Activated CD8-positive, alpha-beta memory T cell treated with anti-CD3 and anti-CD28 coated beads for 48 hours (primary cell): ENCODE measurements at places on chromosomes 7 and 10.

DNA sequence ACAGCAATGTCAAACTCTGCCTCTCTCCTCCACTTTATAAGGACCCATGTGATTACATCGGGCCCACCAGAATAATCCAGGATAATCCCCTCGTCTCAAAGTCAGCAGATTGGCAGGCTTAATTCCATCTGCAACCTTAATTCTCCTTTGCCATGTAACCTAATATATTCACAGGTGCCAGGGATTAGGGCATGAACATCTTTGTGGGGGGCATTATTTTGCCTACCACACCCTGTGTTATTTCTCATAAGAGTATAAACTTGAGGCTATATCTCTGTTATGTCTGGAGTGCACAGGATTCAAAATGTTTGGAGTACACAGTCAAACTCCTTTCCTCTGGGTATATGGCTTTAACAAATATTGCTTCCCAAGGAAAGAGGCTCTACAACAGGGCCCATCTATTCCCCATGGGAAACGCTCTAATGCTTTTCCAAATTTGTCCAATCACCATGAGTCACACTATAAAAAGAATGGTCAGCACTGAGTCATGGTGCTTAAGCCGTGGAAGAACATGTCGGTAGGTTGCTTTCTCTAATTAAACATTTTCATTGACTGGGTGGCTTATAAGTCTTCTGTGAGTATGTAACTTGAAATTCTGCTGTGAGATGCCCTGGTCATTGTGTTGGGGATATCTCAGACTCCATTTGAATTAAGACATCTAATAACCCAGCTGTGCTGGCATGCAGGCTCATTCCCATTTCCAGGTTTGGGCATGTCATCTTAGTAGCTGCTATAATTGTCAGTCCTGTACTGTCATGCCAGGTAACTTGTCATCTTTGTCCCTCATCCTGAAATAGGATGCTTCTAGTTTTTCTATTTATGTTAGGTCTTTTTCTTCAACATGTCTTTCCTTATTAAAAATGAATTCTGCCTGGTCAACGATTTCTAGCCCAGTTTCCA, 11.5 kb upstream of the AKR1B10 start:
- DNase-seq = no peak

DNA sequence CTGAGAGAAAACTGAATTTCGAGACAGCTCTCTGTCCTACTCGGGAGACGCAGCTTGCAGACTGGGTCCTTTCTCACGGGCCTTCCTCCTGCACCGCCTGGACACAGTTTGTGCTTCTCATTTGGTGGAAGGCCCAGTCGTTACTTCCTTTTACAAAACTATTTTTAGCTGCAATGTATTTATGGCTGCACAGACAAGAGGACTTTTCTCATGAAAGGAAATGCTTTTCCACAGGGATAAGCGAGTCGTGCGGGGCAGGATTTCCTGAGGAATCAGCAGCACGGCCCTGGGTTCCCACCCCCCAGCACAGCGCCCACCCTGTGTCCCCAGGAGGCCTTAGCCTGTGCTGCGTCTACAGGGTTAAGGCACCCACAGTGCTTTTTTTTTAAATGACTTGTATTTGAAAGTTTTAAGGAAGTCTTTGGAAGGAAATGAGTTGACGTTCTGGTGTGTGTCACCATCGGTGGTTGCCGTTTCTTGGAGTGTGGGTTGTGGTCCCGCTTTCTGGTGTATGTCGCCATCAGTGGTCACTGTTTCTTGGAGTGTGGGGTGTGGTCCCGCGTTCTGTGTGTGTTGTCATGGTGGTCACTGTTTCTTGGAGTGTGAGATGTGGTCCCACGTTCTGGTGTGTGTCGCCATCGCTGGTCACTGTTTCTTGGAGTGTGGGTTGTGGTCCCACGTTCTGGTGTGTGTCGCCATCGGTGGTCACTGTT, 50.9 kb downstream of the INPP5A start:
- DNase-seq = no peak

DNA sequence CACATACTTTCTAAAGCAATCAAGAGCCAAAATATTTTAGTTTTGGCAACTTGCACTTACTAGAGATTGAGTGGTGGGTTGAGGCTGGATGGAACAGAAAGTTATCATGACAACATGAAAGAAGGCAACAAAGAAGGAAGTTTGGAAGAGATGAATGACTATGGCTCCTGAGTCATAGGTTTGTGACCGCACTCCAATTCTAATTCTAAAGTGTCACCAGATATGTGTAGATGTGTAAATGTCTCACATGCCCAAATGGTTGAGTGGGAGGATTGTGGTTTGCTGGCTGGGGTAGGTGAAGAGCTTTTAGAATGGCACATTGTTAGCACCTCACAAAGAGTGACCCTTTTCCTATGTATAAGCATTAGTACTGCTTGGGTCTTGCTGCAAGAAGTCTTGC, 20.2 kb downstream of the TAS2R16 start:
- no peak for DNase-seq

DNA sequence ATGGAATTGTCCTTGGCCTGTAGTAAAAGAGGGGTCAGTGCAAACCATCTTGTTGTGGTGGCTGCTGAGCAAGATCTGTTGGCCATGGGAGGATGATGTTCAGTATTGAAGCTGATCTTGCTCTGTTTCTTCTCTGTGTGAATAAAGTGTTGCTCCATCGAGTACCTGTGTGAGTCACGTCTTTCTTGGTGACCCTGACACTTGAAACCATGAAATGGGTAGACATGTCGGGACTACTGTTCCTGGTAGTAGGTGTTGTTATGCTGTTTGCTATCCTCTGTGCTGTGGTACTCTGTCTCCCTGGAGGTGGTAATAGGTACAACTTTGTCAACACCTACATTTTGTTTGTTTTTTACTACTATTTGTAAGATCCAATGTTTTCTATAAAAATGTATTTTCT, 330.6 kb downstream of the MDFIC start:
- no peak for DNase-seq

- no peak for DNase-seq
These were observed 1.7 kb upstream of the PAX2 start for GRCh38 chr10:100743626-100744135.

DNA sequence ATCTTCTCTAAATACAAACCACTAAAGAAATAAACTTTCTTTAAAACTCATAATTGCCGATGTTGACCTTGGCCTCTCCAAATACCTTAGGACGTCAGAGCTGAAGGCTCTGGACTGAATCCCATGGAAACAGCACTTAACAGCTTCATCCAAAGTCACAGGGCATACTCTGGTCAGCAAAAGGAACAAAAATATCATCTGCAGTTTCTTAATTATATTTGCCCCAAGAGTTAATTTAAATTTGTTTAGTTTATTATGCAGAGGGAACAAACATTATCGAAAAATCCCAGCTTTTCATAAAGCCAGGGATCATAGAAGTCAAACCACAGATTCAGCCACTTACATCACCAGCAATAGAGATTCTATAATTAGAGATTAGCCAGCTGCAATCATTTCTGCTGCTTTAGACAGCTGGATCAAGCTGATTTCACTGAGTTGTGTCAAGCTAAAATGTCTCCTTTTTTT, 20.5 kb upstream of the FAM13C start:
- DNase-seq = no peak

DNA sequence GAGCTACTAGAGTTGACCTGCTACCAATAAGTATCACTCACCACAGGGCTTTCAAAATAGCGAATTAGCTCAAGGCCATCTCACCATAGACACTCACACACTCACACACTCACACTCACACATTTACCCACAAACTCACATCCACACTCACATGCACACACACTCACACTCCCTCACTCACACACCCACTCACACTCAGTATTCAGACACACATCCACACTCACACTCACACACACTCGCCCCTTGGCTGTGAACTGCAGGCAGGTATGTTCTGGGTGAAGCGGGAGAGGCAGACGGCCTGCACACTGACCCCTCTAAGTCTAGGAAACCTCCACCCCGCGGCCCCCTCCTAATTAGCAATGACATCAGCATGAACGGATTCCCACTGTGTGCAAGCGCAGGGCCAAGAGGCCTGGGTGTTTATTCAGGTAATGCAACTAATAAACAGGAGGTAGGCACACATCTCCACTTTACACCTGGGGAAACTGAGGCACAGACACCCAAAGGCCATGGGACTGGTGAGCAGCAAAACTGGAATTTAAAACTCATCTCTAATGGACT, 94.6 kb downstream of the ADARB2 start:
- no peak for DNase-seq

- no peak for DNase-seq
These were observed 755.2 kb downstream of the AUTS2 start for GRCh38 chr7:70353330-70353945.

GRCh38 chr7:120280743-120281142, 7.8 kb downstream of the KCND2 start:
- DNase-seq = no peak

DNA sequence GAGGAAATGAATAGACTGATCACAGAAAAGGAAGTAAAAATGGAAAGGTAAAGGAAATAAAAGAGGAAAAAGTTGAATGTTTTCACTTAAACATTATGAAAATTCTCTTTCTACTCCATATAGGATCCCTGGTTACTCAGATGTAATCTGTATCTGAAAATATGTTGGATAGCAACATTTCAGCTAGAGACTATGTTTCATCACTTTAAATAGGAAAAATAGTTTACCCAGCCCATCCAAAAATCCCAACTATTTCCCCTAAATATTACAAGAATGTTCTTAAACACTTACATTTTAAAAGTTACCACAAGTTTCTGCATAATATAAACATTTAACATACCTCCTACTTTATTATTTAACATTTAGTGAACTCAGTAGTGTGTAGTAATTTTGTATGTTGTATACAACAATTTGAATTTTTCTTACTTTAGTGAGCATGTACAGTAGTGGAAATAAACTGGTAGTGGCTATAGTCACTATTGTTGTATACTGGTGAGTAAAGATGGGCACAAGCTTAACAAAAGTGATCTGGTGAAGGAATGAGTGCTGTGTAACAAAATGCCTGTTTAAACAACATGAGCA, 27.1 kb downstream of the SLF2 start:
- no peak for DNase-seq

- no peak for DNase-seq
These were observed 37.4 kb downstream of the RASGEF1A start for GRCh38 chr10:43229208-43230061.

DNA sequence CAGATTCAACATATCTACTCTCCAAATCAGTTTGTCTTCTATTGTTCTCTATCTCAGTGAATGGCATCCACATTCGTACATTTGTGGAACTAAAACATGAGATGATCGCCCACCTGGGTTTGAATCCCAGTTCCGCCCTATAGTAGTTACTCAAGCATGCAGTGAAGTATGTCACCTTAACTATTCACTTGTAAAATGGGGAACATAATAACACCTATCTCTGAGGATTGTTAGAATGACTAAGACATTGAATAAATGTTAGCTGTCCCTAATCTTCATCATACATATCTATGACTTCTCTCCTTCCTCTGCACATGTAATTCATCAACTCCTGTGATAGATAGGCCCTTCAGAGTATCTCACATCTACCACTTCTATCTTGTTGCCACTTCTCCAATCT, 24.7 kb downstream of the UBE2D1 start:
- DNase-seq = no peak

- DNase-seq = no peak
These were observed 63.3 kb downstream of the TMEM26 start for GRCh38 chr10:61389887-61390286.

GRCh38 chr7:123674399-123675180, 18.9 kb downstream of the LMOD2 start:
- DNase-seq = no peak

DNA sequence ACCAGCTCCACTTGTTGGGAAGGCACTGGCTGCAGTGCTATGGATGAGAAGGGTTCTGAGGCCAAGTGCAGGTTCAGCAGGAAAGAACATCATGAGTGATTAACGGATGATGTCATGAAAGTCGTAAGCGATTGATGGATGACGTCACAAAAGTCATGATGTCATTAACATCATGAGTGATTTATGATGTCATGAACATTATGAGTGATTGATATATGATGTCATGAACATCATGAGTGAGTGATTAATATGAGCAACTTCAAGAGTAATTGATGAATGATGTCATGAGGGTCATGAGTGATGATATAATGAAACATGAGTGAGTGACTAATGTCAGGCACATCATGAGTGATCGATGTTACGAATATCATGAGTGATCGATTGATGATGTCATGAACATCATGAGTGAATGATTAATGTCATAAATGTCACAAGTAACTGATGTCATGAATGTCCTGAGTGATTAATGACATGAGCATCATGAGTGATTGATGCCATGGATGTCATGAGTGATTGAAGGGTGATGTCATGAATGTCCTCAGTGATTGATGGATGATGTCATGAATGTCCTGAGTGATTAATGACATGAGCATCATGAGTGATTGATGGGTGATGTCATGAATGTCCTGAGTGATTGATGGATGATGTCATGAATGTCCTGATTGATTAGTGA, 185.6 kb downstream of the PAXIP1 start:
- DNase-seq = no peak

DNA sequence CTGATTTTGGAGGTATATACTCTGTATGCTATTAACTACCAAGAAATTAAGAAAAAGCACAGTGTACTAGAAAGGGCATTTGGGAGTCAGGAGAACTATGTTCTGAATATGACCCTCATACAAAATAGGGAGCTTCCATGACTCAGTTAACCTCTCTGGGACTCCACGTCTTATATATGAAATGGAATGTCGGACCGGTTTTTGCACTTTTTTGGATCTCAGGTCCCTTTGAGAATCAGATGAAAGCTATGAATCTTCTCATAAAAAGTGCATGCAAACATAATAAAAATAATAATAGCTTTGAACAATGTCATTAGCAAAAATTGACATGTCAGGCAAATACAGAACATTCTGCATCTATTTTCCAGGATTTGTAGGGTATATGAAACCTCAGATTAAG, 113.0 kb downstream of the ARID5B start:
- DNase-seq = no peak

DNA sequence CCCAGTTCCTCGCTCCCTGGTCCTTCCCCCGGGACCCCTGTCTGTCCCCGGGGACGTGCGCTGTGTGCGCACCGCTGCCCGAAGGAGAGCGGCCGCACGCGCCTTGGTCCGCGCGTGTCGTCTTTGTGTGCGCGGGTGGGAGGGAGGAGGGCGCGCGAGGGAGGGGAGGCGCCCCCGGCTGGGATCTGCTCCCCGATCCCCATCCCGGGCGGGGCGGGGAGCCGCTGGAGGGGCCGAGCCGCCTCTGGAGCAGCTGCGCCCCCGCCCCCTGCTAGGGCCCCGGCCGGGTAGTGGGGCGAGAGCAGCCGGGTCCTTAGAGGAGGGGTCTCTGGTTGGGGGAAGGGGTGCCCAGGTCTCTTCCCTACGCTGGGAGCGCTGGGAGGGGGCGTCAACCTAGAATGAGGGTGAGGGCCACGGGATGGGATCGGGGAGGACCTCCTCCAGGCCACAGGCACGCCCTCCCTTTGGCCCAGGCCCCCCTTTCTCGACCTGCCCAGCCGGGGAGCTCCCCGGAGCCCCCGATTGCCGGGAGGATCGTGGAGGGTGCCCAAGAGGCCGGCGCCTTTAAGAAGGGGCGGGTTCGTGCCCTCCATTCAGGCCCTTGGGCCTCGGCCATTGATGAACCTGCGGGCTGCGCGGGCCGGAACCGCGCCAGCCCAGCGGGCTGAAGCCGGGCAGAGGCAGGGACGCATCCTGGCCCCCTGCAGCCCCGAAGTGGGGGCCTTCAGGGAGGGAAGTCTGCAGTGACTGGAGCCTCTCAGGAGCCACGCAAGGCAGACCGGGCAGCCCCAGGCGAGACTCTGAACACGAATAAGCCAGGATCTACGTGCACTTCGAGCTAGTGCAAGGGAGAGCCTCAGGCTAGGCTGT, 678 bp downstream of the SH2B2 start:
- DNase-seq = no peak
